ENCODE measurements at places on chromosomes 2 and 18.

GRCh38 chr18:45997700-45998151 lies 30.6 kb upstream of the EPG5 start:
- no peaks in the 10 kb centered on the region for H3K4me1 ChIP-seq
- no peak for DNase-seq
- H3K27ac ChIP-seq, result peak overlapping the region; percentile 27
- no peak overlapping the region for H3K4me3 ChIP-seq
- no peaks in the 10 kb centered on the region for H3K36me3 ChIP-seq

DNA sequence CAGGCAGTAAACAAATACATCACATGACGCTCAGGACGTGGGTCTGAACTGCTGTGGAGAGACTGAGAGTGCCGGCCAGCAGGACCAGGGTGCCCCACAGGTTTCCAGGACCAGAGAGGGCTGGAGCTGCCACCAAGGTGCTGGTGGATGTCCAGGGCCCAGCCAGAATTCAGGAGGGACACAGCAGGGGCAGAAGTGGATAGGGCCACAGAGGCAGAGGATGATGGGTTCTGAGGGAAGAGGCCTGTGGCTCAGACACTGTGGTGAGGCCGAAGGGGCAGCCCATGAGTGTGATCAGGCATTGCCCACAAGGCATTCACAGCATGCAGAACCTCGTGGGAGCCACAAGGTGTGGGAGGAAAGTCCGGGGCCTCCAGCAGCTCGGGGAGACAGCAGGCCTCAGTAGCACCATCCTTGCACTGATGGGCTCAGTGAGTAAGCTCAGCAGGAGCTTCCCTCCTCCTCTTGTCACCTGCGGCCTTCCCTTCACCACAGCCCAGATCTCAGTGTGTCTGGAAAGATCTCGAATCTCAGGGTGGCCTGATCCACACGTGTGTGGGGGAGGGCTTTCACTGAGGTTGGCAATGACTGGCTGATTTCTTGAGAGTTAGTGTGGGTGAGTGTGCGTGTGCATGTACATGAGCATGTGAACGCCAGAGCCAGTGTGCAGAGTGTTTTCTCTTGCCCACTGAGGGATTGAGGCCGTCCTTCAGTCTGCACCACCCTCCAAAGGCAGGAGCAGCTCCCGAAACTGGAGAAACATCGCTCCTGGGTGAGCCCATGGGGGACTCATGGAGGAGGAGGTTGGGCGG lies 181.8 kb upstream of the RAB6C start:
- H3K27ac ChIP-seq, result no peak overlapping the region
- peaks cover 3% of the 10 kb centered on the region for H3K27me3 ChIP-seq
- H3K4me1 ChIP-seq, result no peaks in the 10 kb centered on the region
- H3K36me3 ChIP-seq, result no peaks in the 10 kb centered on the region
- DNase-seq, result no peak

DNA sequence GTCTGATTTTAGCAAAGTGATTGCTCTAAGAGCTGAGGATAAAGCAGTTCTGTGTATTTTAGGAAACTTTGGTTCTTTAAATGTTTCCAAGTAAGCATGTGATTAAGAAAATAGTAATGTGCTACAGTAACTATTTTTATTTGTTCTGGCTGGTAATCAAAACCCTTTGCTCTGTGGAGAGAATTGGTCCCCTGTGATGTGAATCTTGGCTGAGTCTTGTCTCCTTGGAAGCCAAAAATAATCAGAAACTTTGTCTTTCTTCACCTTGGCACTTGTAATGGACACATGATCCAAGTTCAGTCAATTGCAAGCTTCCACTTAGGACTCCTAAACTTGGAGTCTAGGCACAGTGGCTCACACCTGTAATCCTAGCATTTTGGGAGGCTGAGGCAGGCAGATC lies 422.7 kb upstream of the CDH20 start:
- no peak overlapping the region for H3K4me3 ChIP-seq
- no peaks in the 10 kb centered on the region for H3K27me3 ChIP-seq
- H3K36me3 ChIP-seq, result no peaks in the 10 kb centered on the region
- DNase-seq, result no peak

DNA sequence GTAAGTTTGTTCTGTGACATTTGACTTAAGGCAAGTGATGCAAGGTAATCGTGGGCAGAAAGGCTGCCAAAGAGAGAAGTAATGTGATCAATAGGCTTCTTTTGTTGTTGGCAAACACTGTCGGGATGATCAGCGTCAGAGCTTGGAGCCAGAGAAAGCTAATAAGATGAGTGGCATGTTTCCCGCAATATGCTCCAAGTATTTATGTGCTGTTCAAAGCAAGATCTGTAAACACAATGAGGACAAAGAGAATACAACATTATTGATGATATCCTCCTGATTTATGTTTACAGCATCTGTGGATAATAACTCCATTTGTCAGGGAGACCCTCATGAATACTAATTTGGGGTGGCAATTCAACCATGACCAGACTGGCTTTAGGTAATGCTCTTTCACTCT lies 603.3 kb downstream of the TDRD15 start:
- H3K4me1 ChIP-seq, result no peaks in the 10 kb centered on the region
- no peaks in the 10 kb centered on the region for H3K27me3 ChIP-seq
- H3K4me3 ChIP-seq, result no peak overlapping the region
- no peaks in the 10 kb centered on the region for H3K36me3 ChIP-seq

- no peak overlapping the region for H3K4me3 ChIP-seq
- H3K27me3 ChIP-seq, result no peaks in the 10 kb centered on the region
- H3K27ac ChIP-seq, result no peak overlapping the region
- H3K4me1 ChIP-seq, result no peaks in the 10 kb centered on the region
- no peaks in the 10 kb centered on the region for H3K36me3 ChIP-seq
These were observed 69.0 kb downstream of the LAMA3 start for GRCh38 chr18:23758281-23758680.

DNA sequence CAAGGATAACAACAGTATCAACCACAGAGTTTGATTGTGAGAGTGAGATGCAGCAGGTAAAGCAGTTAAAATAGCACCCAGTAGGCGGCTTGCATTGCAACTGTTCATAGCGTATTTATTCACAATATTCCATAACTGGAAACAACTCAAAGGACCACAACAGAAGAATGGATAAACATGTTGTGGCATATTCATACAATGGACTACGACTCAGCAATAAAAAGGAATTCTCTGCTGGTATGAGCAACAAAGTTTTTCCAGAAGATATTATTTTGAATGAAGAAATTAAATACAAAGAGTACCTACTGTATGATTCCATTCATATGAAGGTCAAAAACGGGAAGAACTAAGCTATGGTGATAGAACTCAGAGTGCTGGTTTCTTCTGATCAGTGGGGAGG lies 25.2 kb downstream of the GPATCH11 start:
- peaks cover 38% of the 10 kb centered on the region for H3K36me3 ChIP-seq
- H3K4me1 ChIP-seq, result no peaks in the 10 kb centered on the region
- no peak for DNase-seq
- no peaks in the 10 kb centered on the region for H3K27me3 ChIP-seq
- H3K27ac ChIP-seq, result no peak overlapping the region
- no peak overlapping the region for H3K4me3 ChIP-seq

GRCh38 chr18:12327510-12328178 lies 19.6 kb downstream of the TUBB6 start:
- H3K27ac ChIP-seq, result no peak overlapping the region
- peak; percentile 76 for DNase-seq
- no peaks in the 10 kb centered on the region for H3K27me3 ChIP-seq
- peaks cover 4% of the 10 kb centered on the region for H3K36me3 ChIP-seq

GRCh38 chr2:136118819-136119716 lies 1.1 kb upstream of the CXCR4 start:
- peaks cover 9% of the 10 kb centered on the region for H3K36me3 ChIP-seq
- DNase-seq, result peak; percentile 62
- peak overlapping the region; percentile 37 for H3K27ac ChIP-seq
- H3K4me1 ChIP-seq, result peaks cover 2% of the 10 kb centered on the region

GRCh38 chr18:70384181-70384790 lies 95.4 kb downstream of the SOCS6 start:
- H3K4me1 ChIP-seq, result peaks cover 3% of the 10 kb centered on the region
- H3K27me3 ChIP-seq, result no peaks in the 10 kb centered on the region
- no peak overlapping the region for H3K4me3 ChIP-seq
- no peak overlapping the region for H3K27ac ChIP-seq

DNA sequence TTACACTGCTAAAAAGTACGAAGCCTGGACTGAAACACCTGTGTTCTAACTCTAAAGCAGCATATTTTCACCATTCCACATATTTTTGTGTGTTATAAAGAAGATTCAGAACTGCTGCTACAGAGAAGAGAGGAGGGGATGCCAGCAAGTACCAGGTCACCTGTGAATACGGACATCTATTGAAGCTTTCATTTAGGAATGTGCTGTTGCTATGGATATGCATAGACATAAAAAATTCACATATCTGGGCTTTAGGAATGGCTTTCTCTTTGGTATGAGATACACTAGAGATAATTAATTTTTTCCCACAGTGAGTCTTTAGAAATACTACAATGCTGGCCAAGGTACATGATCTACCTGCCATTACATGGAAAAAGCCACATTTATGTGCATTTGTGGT lies 238.5 kb downstream of the WDR7 start:
- H3K27me3 ChIP-seq, result no peaks in the 10 kb centered on the region
- no peak for DNase-seq
- H3K4me1 ChIP-seq, result no peaks in the 10 kb centered on the region
- no peak overlapping the region for H3K27ac ChIP-seq

- no peaks in the 10 kb centered on the region for H3K36me3 ChIP-seq
- no peak for DNase-seq
- H3K4me3 ChIP-seq, result no peak overlapping the region
- no peak overlapping the region for H3K27ac ChIP-seq
- H3K4me1 ChIP-seq, result no peaks in the 10 kb centered on the region
- H3K27me3 ChIP-seq, result no peaks in the 10 kb centered on the region
These were observed 104.7 kb upstream of the OTOS start for GRCh38 chr2:240245184-240245583.

DNA sequence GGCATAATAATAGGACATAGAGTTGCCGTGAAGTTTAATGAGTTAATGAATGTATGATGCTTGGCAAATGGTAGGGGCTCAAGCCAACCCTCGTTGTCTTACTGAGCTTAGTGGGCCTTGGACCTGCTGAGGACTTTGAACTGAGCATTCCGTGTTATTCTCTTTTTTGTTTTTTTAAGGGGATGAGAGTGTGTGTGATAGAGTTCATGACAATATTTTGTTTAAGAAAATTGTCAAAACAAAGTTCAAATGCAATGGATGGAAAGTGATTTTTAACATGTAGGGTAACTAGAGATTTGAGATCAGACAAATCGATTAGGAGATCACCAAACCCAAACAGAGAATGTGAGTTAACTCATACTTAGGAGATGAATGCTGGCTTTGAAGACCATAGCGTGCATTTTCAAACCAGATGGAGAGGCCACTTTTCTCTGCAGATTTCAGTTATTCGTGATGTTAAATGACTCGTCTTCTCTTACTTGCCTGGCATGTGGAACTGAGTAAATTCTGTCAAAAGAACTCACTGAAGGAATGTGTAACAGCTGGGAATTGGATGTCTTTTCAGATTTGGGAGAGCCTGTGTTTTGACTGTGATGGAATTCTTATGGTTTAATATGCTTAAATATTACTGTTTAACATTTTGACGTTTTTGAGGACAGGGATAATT lies 88.7 kb downstream of the NEDD4L start:
- no peaks in the 10 kb centered on the region for H3K36me3 ChIP-seq
- no peaks in the 10 kb centered on the region for H3K27me3 ChIP-seq
- peaks cover 2% of the 10 kb centered on the region for H3K4me1 ChIP-seq
- no peak for DNase-seq
- no peak overlapping the region for H3K4me3 ChIP-seq
- no peak overlapping the region for H3K27ac ChIP-seq

- no peaks in the 10 kb centered on the region for H3K27me3 ChIP-seq
- no peak overlapping the region for H3K27ac ChIP-seq
- peak; percentile 1 for DNase-seq
- no peaks in the 10 kb centered on the region for H3K36me3 ChIP-seq
- H3K4me3 ChIP-seq, result no peak overlapping the region
- H3K4me1 ChIP-seq, result no peaks in the 10 kb centered on the region
These were observed 530.8 kb upstream of the ZNF804A start for GRCh38 chr2:184067502-184067901.

- H3K27ac ChIP-seq, result no peak overlapping the region
- H3K4me1 ChIP-seq, result no peaks in the 10 kb centered on the region
- no peak for DNase-seq
- no peak overlapping the region for H3K4me3 ChIP-seq
These were observed 58.4 kb downstream of the SMAD4 start for GRCh38 chr18:51088410-51088809.

DNA sequence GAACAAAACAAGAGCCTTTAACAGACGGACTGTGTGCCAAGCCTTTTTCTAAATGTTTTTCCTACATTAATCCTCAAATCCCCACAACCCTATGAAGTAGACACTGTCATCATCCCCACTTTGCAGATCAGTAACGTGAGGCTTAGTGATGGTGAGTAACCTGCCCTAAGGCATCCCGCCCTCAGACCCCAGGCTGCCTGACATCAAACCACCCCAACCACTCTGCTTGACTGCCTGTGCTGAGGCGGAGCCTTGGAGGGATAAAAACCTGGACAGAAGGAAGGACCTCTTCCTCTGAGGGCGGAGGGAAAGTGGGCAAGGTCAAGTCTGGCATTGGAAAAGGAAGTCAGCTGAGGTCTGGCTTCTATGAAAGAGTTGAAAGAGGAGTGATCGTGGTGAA lies 104.6 kb downstream of the SP3 start:
- H3K27me3 ChIP-seq, result no peaks in the 10 kb centered on the region
- H3K4me3 ChIP-seq, result no peak overlapping the region
- H3K36me3 ChIP-seq, result no peaks in the 10 kb centered on the region
- no peak for DNase-seq
- no peaks in the 10 kb centered on the region for H3K4me1 ChIP-seq
- H3K27ac ChIP-seq, result no peak overlapping the region

DNA sequence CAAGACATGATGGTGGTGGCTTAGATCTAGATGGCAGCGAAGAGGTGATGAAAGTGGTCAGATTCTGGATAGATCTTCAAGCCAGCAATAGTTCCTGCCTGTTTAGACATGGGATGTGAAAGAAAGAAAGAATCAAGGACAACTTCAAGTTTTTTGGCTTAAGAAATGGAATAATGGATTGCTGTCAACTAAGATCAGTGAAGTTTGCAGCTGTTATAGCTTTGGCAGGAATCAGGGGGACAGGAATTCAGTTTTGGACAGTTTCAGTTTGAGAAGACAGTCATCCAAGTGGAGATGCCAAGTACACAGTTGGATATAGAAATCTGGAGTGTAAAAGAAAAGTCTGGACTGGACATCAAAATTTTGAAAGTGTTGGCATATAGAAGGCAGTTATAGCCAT lies 283.7 kb upstream of the PKDCC start:
- no peaks in the 10 kb centered on the region for H3K36me3 ChIP-seq
- no peaks in the 10 kb centered on the region for H3K4me1 ChIP-seq
- H3K4me3 ChIP-seq, result no peak overlapping the region
- H3K27ac ChIP-seq, result no peak overlapping the region
- DNase-seq, result no peak

DNA sequence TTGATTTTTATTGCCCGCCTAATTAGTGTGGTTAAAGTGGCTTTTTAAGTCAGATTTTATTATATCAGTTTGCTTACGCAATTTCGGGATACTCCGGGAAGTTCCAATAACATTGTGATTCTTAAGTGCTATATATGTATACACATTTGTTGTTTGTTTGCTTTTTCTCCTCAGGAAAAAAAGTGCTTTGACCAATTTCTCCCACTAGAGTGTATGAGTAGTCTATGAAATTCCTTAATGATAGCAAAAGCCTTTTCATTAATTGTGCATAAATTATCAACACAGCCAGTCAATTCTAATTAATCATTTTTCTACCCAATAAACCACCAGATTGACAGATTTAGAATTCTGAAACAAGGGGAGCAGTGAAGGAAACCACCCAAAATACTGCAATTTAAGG lies 172.2 kb downstream of the DPP10 start:
- H3K4me3 ChIP-seq, result no peak overlapping the region
- no peak overlapping the region for H3K27ac ChIP-seq
- H3K4me1 ChIP-seq, result no peaks in the 10 kb centered on the region
- H3K36me3 ChIP-seq, result no peaks in the 10 kb centered on the region
- no peaks in the 10 kb centered on the region for H3K27me3 ChIP-seq

GRCh38 chr18:49368161-49368875 lies 92.1 kb downstream of the DYM start:
- H3K27me3 ChIP-seq, result no peaks in the 10 kb centered on the region
- H3K4me1 ChIP-seq, result no peaks in the 10 kb centered on the region

All from small intestine (tissue), 16 donors.